ENCODE measurements at places on chromosomes 1 and 21.

DNA sequence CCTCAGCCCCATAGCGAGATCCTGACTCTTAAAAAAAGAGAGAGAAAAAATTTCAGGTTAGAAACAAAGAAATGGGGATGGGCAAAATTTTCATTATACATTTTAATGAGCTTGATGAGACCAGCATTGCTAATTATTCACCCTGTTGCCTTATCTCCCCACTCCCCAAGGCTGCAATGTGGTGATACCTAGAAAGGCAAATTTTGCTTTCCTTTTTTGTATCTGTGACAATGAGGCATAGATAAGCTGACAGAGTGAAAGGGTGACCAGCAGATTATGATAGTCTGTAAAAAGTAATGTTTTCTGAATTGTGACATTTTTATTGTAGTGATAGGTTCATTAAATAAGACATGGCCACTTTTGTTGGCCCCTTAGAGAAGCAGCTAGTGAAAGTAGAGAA, 12.9 kb downstream of the SRRM1 start:
- no peak for DNase-seq

DNA sequence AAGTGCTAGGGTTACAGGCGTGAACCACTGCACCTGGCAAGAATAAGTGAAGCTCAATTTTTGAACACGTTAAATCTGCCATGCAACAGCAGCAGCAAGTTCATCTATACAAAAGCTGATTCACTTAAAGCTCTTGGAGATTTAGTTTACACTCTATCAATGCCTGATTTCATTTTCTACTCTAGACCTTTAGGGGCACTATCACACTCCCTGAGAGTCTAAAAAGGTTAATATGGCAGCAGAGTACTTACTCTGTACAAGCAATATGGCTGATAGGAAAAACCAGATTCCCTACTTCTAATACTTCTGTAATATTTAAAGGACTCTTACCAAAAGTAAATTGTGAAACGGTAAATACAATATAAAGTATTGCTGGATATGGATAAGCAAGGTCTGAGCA, 4.8 kb downstream of the RBM34 start:
- no peak for DNase-seq

- no peak for DNase-seq
Observed at GRCh38 chr1:234533034-234533891, 54.3 kb upstream of the TARBP1 start.

- DNase-seq: no peak
Observed at GRCh38 chr1:182183606-182184005, 122.1 kb upstream of the ZNF648 start.

- DNase-seq: no peak
Observed at GRCh38 chr1:23057301-23057700, 38.0 kb downstream of the KDM1A start.

DNA sequence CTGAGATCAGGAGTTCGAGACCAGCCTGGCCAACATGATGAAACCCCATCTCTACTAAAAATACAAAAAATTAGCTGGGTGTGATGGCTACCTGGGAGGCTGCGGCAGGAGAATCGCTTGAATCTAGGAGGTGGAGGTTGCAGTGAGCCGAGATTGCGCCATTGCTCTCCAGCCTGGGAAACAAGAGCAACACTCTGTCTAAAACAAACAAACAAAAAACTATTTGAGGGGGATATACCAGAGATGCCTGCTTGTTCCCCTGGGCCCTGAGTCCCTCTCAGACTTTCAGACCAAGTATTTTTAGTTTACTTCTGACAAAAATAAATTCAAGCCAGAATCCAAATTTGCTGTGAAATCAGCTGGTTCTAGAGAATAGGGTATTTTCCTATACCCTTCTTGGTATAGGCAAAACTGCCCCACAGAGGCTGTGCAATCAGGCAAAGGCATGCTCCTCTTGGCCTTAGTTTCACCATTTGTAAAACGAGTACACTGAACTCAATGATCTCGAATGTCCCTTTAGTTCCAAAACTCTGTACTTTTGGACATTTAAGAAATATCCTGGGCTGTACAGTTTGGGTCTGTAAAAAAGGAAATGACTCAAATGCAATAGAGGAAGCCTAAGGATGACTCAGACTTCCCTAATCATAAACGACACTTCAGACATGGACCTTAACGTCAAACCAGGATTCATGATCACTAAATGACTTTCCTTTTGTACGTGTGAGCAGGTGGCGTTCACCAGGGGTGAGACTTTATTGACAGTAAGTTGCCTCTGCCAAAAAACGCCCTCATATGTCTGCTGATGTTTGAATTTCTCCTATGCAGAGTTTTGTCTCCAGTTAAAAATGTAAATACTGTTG, 16.1 kb downstream of the ENSA start:
- DNase-seq: peak; percentile 48

DNA sequence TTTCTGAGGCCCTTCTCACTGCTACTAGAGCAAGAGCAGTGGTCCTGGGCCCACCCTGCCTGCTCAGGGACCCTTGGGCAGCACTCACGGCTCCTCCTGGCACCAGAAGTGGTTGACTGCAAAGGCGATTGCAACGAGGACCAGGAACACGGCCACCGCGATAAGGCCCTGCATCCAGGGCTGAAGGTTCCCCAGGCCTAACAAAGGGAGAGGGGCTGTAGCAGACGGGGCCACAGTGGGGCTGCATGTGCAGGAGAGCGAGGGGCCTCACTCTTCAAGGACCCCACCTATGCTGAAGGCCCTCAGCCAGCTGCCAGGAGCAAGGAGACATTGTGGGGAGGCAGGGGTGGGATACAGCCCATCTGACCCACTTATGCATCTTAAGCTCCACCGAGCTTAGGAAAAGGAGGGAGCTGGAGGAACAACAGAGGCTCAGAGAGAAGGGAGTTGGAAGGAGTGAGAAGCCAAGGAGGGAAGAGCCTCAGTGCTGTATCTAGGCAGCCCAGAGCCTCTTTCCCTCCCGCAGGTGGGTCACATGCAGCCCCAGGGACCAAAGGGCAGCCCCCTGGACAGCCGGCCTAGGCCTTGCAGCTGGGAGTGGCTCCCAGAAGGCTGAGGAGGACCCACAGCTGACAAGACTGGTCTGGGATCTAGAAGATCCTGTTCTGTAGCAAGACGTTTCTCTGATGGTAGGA, 2.5 kb downstream of the PDZK1IP1 start:
- DNase-seq: no peak

DNA sequence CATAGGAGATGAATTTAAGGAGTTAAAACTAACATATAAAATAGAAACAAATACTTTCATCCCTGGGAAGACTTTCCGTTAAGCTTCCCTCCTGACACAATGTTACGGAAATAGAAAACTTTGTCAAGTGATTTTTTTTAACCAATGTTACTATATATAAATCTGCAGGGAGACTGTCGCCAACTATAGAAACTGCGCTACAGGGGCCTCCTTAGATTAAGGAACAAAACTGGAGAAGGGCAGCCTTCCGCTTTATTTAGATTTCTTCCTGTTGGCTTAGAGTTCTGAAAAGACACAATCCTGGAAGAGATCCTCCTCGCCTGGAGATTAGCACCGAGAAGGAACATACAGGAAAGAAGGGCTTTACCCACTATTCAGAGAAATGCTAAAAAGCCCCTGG, 1.5 kb downstream of the MGST3 start:
- no peak for DNase-seq

GRCh38 chr21:32516756-32517649, 68.3 kb downstream of the TCP10L start:
- no peak for DNase-seq

GRCh38 chr21:39265603-39266002, 47.8 kb downstream of the BRWD1 start:
- no peak for DNase-seq

- DNase-seq: no peak
Observed at GRCh38 chr1:18246543-18246942, 138.9 kb downstream of the IGSF21 start.

DNA sequence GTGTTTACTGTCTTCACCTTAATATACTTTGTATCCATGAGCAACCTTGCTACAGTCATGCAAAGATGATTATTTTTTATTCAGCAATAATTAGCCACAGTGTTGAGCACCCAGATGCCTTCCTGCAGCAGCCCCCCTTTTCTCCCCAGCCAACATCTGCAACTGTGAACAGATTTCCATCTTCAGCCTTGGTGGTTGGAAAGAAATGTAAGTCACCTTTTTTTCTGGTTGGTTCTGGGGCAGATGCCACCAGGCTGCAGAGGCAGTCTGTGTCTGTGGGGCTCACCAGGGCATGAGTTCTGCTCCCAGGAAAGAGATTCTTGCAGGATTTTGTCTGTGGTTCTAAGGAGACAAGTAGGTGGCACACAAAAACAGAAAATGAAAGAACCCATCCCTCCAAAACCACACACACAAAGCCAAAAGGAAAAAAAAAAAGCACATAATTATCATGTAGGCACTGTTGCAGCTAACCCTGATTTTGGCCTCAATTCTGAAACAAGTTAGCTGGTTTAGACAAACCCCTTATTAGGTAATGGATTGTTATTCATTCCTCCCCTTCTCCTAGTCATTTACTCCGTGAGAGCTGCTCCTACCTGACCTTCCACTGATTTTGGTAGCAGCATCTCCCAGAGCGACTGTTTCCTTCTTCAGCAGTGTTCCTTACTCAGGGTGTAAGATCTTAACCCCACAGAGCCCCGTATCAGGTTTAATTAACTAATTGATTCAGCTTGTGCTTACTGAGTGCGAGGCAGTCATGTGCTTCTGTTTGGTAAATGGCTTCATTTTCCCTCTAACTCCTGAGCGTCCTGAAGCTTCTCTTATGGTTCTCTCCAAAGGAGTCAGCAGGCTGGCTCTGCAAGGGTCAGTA, 36.5 kb downstream of the GALNT2 start:
- DNase-seq: no peak

GRCh38 chr1:152168535-152168868, 9.5 kb upstream of the RPTN start:
- DNase-seq: no peak

GRCh38 chr21:15160136-15160535, 95.3 kb upstream of the NRIP1 start:
- DNase-seq: no peak

- no peak for DNase-seq
Observed at GRCh38 chr1:84344286-84344685, 42.8 kb downstream of the SAMD13 start.

DNA sequence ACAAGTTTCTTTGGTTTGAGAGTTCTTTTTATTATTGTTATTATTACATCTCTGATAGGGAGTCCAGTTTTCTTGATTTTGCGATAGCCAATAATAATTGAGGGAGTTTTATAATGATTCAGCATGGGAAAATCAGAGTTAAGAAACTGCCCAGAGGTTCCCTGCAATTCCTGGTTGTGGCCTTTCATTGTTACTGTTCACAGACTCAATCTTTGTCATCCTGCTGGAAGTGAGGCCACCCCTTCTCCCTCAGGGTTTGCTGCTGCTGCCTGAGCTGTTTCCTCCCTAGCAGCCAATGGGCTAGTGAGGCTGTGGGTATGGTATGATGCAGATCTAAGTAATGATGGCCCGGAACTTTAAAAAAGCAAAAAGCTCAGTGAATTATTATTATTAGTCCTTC, 50.2 kb upstream of the TACSTD2 start:
- no peak for DNase-seq

GRCh38 chr1:5926686-5927435, 65.4 kb downstream of the NPHP4 start:
- DNase-seq: no peak

- no peak for DNase-seq
Observed at GRCh38 chr1:102884238-102884637, 224.1 kb downstream of the COL11A1 start.

DNA sequence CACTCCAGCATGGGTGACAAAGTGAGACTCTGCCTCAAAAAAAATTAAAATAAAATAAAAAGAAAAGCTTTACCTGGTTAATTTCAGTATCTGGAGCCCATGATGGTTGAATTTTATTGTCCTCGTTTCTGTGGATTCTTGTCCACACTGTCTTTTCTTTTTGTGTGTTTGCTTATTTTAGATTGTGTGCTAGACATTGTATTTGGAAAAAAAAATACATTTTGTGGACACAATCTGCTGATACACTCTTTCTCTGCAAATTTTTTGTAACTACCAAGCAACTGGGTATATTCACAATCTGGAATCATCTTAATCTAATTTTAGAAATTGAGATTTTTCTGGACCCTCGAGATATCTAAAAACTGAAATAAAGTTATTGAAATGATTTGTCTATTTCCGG, 41.6 kb upstream of the PDE9A start:
- DNase-seq: no peak

GRCh38 chr21:21210552-21210951, 212.3 kb downstream of the NCAM2 start:
- no peak for DNase-seq

DNA sequence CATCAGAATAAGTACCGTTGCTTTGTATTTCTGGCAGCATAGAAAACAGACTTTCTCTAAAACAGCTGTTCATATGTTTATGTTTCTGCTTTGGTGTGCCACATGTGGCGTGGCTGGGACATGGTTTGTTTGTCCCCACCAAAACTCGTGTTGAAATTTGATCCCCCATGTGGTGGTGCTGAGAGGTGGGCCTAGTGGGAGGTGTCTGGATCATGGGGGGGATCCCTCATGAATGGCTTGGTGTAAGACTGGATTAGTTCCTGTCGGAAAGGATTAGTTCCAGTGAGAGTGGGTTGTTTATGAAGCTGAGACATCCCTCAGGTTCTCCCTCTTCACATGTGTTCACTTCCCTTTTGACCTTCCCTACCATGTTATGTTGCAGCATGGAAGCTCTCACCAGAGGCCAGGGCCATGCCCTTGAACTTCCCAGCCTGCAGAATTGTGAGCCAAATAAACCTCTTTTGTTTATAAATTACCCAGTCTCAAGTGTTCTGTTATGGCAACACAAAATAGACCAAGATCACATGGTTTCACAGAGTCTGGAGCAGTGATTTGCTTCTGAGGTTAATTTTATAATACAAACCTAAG, 17.9 kb upstream of the H3-3A start:
- DNase-seq: no peak

DNA sequence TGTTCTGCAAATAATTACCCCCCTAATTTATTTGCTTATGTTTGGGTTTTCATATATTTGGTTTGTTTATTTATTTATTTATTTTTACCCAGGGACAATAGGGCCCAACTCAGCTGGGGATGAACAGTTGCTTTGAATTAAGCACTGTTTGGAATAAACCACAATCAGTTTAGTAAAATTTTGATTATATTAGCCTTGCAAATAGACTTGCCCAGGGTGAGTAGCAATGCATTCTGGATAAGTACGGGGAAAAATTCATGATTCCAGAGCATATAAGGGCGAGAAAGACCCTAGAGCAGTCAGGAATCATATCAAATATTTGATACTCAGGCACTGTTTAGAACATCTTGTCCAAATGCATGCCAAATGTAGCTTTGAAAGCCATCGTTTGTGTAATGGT, 242.7 kb downstream of the OMA1 start:
- DNase-seq: no peak

- no peak for DNase-seq
Observed at GRCh38 chr1:241323514-241324195, 33.4 kb downstream of the RGS7 start.

- DNase-seq: no peak
Observed at GRCh38 chr1:164771619-164772361, 212.8 kb downstream of the PBX1 start.

Measured in stimulated activated CD4-positive, alpha-beta T cell treated with anti-CD3 and anti-CD28 coated beads, Interleukin-15, amount 100 ng/mL, for 48 hours (primary cell).